CD4-positive, alpha-beta T cell treated with Interleukin-17A for 1 hour (primary cell): ENCODE measurements at places on chromosomes 5 and 9.

GRCh38 chr9:72305102-72305546, 59.9 kb downstream of the ZFAND5 start:
- DNase-seq = peak; percentile 50

DNA sequence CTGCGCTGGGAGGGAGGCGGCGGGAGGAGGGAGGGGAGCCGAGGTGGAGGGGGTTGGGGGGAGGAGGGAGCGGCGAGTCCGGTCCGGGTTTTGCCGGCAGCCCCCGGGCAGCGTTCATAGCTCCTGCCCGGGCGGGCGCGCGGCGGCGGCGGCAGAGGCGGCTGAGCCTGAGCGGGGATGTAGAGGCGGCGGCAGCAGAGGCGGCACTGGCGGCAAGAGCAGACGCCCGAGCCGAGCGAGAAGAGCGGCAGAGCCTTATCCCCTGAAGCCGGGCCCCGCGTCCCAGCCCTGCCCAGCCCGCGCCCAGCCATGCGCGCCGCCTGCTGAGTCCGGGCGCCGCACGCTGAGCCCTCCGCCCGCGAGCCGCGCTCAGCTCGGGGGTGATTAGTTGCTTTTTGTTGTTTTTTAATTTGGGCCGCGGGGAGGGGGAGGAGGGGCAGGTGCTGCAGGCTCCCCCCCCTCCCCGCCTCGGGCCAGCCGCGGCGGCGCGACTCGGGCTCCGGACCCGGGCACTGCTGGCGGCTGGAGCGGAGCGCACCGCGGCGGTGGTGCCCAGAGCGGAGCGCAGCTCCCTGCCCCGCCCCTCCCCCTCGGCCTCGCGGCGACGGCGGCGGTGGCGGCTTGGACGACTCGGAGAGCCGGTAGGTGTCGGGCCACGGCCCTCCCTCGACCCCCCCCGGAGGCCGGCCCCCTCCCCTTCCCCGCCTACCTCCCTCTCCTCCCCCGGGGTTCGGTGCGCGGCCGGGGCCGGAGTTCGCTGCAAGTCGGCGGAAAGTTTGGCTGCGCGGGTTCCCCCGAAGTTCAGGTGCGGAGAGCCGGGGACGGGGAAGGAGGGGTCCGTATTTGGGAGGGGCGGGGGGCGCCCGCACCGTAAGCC, at the start of gene CXXC5:
CXXC5 (plus strand) TSS at position 145 of the 877 bp plus-strand sequence. CDS start 32,175 bp downstream, outside the sequence.
- peak; percentile 54 for DNase-seq

DNA sequence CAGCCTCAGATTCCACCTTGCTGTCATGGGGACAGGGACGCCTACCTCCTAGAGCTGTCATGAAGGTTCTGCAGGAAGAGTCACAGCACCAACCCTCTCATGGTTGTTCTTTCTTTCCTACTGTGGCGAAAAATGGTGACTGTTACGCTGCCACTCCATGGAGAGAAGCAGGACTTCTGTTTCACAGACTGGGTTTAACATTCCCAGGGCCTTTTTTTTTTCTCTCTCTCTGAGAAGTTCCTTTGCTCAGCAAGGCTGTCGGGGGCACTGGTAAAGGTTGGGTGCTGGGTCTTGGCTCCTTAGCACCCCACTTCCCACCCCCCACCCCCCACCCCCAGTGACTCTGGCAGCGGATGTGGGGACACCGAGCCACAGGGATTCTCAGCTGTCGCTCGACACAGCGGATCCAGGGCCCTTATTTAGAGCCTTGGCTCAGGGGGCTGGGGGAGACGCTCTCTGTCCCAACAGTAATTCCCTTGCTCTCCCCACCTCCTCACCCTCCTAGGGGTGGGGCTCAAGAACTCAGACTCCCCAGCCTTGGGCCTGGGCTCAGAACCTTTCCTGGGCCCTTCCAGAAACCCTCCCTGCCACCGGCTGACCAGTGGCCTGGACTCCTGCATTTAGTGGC, 34.4 kb downstream of the DUSP1 start:
- DNase-seq = no peak

- no peak for DNase-seq
These were observed 32.3 kb upstream of the ZNF462 start for GRCh38 chr9:106830527-106831150.

DNA sequence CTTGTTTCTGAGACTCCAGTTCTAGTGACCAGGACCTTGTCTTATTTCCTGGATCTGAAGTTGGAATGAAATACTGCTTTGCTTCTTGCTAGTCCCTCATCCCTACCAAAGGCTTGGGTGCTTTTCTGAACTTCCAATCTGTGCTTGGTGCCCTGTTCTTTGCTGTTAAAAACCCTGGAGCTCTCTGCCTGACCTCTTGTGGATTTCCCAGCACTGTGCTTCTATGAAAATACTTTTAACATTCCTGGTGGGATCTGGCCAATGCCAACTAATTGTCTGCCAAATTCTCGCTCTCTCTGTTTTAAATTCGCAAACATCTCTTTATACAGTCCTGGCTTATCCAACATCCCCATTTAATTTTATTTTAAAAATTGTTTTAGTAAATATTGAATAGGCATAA, 26.7 kb upstream of the CSNK1G3 start:
- DNase-seq = no peak
